SK-N-DZ (cell line): ENCODE measurements at places on chromosomes 3 and 15.
A peak's percentile ranks its signal among the peaks of the same experiment; 100 is the strongest.

DNA sequence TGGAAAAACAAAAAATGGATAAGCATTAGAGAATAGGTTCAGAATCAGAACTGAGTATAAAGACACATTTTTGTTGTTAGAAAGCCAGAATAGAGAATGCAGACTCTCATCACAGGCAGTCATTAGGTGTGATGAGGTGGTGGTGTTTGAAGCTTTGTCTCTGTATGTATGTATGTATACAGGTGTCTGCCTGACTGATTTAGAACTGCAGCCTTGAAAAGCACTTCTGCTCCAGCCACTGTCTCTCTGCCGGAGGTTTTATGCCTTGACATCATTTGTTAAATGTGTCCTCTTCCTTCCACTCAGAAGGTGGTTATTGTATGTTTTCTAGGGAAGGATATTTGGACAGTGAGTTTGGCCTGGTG is 80.7 kb upstream of the ZBED2 start:
- no peak for DNase-seq

GRCh38 chr15:64828985-64829384 is 3.5 kb upstream of the PIF1 start:
- no peak for DNase-seq

DNA sequence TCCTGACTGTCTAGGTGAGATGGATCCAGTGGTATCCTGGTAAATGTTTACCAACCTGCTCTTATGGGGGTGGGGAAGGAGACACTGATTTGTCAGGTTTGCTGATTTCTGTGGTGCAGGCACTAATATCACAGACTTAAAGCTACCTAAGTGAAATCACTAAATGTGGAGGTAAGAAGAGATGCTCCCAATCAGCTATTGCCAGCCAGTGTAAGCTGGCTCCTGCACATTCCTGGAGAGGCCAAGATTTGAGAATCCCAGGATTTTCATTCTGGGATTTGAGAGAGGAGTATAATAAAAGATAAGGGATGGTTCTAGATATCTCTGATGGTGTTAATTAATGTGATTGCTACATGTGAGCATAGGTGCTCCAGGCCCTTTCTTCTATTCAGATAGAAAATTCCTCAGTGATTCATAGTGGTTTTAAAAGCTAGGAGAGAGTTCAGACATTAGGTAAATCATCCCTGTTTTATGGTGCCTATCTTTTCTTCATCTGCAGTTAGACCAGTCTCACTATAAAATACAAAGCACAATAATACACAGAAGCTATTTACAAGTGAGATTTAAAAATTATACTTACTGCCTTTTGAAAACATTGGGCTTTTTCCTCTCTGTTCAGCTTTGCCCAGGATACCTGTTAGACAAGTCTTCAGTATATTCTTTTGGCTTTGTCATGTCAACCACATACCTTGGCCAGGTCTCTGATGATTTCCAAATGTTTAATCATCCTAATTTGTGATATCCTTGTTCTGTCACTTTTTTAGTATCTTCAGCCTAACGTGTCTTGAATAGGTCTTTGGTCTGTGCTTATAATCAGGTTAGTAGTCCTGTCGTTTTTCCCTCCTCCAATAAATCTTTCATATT is 90.9 kb downstream of the MBNL1 start:
- no peak for DNase-seq

DNA sequence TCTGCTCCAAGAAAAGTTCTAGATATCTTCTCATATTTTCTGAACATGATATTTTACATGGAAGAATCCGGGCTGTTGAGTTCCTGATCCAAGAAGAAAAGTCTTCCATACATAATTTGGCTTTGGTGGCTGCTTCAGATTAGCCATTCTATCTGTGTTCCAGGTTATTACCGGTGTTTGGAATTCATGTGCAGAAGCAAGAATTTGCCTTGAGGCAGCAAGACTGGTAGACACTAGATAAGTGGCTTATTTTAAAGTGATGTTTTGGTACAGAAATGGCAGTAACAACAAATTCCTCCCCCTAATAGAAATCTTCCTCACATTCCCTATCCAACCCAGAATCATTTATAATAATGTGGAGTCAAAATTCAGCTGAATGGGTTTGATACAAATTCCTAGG is 29.2 kb downstream of the MITF start:
- DNase-seq: no peak

- no peak for DNase-seq
Observed at GRCh38 chr3:9149566-9149965, 99.9 kb downstream of the SRGAP3 start.

GRCh38 chr15:99582508-99582960 is 16.8 kb downstream of the MEF2A start:
- DNase-seq: no peak

DNA sequence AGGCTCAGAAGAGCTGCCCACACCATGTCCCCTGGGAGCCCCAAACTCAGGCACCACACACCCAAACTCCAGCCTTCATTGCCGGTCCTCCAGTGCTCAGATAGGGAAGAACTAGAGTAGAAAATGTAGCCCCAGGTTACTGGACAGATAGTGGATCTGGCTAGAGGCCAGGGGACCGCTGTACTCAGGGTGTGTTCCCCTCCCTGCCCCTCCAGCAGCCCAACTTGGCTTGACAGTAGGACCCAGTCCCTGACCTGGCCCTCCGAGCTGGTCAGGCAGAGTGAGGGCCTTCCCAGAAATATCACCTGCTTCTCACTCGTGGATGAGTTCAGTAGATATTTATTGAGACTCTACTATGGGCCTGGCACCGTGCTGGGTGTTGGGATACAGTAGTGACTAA is 100.0 kb downstream of the CORO2B start:
- no peak for DNase-seq

DNA sequence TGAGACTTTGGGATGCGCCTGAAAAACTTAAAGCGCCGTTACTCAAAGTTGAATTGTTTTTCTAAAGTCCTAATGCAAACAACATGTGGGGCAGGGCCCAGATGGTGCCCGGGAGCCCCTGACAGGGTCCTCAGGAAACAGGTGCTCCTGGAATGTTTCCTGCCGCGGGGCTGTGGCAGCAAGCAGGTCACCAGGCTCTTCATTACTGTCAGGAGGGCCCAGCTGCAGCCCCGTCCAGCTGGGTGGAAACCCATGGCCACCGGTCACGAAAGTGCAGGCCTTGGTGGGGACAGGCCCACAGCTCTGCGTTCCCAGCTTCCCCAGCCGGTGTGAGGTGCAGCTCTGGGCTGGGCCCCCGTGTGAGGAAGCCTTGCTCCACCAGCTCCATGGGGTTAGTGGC is 63.9 kb upstream of the GATA2 start:
- no peak for DNase-seq

GRCh38 chr3:47512416-47513124 is 942 bp downstream of the ELP6 start:
- DNase-seq: peak; percentile 26

GRCh38 chr3:40398346-40398745 is 11.4 kb downstream of the ENTPD3 start:
- no peak for DNase-seq

DNA sequence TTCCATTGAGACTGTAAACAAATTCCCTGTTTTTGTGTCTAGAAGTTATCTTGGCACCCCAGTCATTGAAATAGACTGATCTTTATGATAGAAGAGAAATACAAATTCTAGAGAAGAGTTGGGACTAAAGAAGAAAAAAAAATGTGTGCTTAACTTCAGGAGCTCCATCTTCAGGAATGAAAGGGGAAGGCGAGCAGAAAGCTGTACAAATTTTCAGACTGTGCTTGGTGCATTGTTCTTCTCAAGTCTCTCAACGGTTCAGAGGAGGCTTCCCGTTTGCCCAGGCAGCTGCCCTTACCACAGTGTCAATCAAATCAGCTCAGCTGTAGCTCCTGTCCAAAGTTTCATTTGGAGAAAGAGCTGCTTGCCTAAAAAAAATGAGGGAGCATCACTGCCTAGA is 41.7 kb downstream of the OXSM start:
- peak; percentile 63 for DNase-seq
